Stimulated activated CD4-positive, alpha-beta T cell treated with anti-CD3 and anti-CD28 coated beads, TNF-alpha, amount 100 ng/mL, for 48 hours (primary cell): ENCODE measurements at places on chromosomes 6 and 20.

DNA sequence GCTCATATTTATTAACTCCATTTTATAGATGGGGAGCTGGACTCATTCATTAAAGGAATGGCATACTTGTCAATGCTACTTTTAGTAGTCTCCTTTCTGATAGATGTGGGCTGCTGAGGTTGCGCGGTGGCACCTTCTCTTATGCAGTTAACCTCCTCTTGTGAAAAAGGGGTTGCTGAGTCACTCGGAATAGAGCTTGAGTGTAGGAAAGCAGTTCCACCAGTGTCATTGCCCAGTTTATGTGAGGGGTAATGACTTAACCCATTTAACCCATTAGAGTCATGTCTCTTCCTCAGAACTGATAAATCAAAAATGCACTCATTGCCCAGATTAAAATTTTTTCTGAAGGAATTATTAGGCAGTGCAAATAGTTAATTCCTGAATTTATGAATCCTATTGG is 6.3 kb downstream of the MAPK14 start:
- DNase-seq, result peak; percentile 35

DNA sequence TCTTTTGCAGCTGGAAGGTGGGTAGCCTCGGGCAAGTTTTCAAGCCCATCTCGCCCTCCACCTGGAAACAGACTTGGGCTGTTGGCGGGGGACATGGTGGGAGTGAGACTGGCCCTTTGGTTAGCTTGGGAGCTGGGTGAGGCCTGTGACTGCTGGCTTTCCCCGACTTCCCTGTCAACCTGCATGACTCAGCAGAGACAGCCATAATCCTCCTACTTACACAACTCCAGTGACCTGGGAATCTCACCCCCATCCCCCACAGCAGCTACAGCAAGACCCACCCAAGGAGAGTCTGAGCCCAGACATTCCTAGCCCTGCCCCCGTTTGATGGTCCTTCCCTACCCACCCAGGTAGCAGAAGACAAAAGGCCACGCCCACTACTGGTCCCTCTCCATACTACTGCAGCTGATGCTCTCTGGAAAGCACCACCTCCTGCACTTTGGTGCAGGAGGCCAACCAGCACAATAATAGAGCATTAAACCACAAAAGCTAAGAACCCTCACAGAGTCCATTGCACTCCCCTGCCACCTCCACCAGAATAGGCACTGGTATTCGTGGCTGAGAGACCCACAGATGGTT is 188.4 kb downstream of the TRDN start:
- DNase-seq, result no peak

DNA sequence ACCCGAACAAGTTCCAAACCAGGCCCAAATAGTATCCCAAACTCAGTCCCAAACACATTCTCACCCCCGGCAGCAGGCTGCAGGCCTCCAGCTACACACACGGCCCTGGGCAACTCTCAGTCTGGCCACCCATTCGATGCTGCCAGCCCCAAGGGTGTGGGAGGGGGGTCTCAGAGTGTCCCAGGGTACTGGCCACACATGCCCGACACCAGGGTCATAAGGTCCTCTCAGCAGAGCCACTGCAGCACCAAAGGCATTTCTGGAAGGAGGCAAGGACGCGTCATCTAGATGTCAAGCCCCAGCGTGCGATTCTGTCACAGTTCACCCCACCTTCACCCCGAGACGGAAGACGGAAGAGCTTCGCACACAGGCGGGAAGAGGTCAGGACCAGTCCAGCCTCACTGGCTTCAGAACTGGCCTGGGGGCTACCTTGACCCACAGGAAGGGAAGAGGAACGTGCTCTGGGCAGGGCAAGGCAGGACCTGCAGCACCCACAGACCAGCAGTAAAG is 9.5 kb downstream of the MYL9 start:
- no peak for DNase-seq

GRCh38 chr6:1176567-1176966 is 135.3 kb upstream of the FOXQ1 start:
- DNase-seq, result no peak

DNA sequence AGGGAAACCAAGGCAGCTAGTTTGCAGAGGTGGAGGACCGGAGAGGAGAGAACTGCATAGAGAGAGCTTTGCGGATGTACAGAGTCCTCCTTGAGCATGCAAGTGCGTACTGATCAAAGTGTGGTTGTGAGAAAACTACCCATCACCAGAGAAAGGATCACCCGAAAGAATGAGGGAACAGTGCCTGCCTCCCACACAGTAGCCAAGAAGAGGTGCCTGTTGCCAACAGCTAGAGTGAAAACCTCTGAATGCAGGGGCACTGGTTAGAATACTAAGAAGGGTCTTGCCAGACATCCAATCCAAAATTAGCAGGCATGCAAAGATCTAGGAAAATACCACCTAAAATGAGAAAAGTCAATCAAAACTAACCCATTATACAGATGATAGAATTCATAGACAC is 166.6 kb upstream of the AKAP12 start:
- no peak for DNase-seq

DNA sequence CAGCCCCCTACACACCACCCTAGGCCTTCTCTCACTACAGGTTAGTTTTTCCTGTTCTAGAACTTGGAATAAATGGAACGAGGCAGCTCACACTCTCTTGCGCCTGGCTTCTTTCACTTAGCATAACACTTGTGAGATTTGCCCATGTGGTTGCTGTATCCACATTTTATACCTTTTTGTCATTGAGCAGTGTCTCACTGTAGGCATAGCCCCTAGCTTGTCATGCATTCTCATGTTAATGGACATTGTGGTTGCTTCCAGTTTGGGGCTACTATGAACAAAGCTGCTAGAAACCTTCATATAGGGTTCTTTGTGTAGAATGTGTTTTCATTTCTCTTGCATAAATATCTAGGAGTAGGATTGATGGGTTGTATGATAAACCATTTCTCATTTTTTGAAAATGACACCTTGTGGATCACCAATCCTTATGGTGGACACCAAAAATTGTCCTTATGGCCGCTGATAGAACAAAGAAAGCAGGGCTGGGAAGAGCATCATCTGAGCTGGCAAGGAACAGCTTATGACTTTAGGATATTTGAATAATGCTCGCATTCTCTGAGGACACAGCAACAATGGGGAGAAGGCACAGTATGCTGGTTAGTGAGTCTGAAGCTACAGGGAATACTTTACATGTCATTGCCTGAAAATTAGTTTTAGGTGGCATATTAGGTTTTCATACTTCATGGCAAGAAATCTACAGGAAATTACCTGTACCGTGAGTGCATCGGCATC is 9.8 kb upstream of the SLC22A23 start:
- DNase-seq, result no peak

- no peak for DNase-seq
Observed at GRCh38 chr20:57030611-57031600, 235.5 kb downstream of the BMP7 start.
